ENCODE measurements at places on chromosomes 5 and 9. TPM values are rescaled to one million over a fixed set of nuclear protein-coding genes. Genes with fewer than 3 reads are reported as not detected.

DNA sequence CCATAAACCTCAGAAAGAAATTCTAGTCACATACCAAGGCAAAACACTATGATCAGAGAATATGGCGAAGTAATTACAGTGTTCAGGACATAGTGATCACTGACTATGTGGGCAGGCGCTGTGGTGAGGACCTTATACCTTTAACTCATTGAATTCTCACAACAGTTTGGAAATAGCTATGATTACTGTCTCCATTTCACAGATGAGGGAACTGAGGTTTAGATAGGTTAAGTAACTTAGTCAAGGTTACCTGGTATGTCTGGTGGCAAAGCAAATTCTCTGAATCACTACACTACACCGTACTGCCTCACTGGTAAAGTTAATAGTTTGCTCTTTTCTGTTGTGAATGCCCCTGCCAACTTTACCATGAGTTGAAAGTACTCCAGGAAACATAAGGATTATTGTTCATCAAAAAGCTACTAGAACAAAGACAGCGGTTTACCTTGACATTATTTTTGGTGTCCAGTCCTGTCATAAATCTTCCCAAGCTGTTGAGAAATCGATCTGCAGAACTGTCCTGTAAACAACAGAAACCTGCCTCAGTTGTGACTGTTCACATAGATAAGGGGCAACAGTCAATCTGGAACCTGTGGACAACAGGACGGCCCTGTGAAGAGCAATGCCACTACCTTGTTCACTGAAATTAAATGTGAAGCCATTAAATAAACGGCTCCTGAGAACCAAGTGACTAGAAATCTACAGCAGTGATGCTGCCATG is 36.3 kb downstream of the NIPSNAP3B start:
- no peak overlapping the region for H3K4me3 ChIP-seq
- no peak for DNase-seq
- H3K36me3 ChIP-seq, result peaks cover 98% of the 10 kb centered on the region
- H3K27ac ChIP-seq, result no peak overlapping the region
- no peaks in the 10 kb centered on the region for H3K4me1 ChIP-seq

DNA sequence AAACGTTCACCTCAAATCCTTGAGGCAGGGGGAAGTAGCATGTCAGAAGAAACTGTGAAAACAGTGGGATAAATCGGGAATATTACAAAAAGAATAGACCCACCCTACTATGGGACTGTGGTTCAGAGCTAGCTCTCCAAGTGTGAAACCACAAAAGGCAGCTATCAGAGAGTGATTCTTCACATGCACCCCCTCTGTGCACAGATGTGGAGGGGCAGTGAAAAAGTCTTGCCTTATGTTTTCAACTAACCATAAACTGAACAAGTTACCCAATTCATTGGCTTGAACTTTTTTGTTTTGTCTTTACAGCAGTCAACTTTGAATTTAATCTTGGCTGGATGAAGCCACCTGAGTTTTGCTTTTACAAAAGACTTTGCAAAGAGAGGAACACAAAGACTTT is 98.8 kb upstream of the NR4A3 start:
- no peaks in the 10 kb centered on the region for H3K27me3 ChIP-seq
- no peak overlapping the region for H3K4me3 ChIP-seq
- H3K36me3 ChIP-seq, result no peaks in the 10 kb centered on the region

DNA sequence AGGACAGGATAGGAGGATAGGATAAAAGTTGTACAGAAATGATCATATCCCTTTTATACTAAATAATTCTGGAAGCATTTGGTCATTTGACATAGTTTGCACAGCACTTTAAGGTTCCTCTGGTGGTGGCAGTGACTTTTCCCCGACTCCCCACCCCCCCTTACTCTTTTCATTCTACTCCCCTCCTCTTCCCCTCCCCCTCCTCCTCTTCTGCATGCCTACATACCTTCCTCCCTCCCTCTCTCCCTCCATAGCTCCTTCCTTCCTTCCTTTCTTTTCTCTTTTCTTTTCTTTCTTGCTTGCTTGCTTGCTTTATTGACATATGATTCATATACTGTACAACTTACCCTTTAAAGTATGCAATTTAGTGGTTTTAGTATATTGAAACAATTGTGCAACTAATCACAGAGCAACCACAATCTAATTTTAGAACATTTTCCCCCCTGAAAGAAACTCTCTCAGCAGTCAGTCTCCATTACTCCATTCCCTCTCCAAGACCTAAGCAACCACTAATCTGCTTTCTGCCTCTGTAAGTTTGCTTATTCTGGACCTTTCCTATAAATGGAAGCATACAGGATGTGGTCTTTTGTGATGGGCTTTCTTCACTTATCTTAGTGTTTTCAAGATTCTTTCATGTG is 159.0 kb downstream of the HACD4 start:
- DNase-seq, result no peak
- no peak overlapping the region for H3K4me3 ChIP-seq
- no peaks in the 10 kb centered on the region for H3K4me1 ChIP-seq
- no peak overlapping the region for H3K27ac ChIP-seq

- no peak overlapping the region for H3K27ac ChIP-seq
- H3K27me3 ChIP-seq, result no peaks in the 10 kb centered on the region
- H3K36me3 ChIP-seq, result no peaks in the 10 kb centered on the region
- DNase-seq, result no peak
- peaks cover 6% of the 10 kb centered on the region for H3K4me1 ChIP-seq
- no peak overlapping the region for H3K4me3 ChIP-seq
Measured at GRCh38 chr5:54177058-54177457, 133.3 kb downstream of the ARL15 start.

- peaks cover 7% of the 10 kb centered on the region for H3K27me3 ChIP-seq
- no peaks in the 10 kb centered on the region for H3K36me3 ChIP-seq
- no peak overlapping the region for H3K27ac ChIP-seq
Measured at GRCh38 chr5:132024789-132025402, 13.4 kb upstream of the ACSL6 start.

DNA sequence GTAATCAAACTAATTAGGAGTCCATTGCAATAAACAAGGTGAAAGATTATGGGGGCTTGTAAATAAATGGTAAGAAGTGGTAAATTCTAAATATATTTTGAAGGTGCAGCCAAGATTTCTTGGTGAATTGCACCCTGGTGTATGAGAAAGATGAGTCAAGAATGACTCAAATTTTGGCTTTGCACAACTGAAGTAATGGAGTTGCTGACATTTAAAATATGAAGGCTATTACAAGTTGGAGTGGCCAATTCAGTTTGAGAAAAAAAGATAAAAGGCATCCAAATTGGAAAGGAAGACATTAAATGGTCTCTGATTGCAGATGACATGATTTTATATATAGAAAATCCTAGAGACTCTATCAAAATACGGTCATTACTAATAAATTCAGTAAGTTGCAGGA is 2330.6 kb downstream of the MAT2B start:
- no peaks in the 10 kb centered on the region for H3K27me3 ChIP-seq
- DNase-seq, result no peak
- no peaks in the 10 kb centered on the region for H3K36me3 ChIP-seq
- no peak overlapping the region for H3K27ac ChIP-seq
- H3K4me1 ChIP-seq, result no peaks in the 10 kb centered on the region

The DMRT3 gene
- not detected for total RNA-seq

The JAKMIP2 gene
- not detected for total RNA-seq

The PITX1 gene
- total RNA-seq, result 1.4 TPM
